ENCODE measurements at places on chromosomes 6 and 20.
A peak's percentile ranks its signal among the peaks of the same experiment; 100 is the strongest.

GRCh38 chr20:34983995-34984735 lies 28.5 kb downstream of the MYH7B start:
- DNase-seq: peak; percentile 85

- no peak for DNase-seq
Measured at GRCh38 chr6:21454262-21454661, 139.3 kb upstream of the SOX4 start.

DNA sequence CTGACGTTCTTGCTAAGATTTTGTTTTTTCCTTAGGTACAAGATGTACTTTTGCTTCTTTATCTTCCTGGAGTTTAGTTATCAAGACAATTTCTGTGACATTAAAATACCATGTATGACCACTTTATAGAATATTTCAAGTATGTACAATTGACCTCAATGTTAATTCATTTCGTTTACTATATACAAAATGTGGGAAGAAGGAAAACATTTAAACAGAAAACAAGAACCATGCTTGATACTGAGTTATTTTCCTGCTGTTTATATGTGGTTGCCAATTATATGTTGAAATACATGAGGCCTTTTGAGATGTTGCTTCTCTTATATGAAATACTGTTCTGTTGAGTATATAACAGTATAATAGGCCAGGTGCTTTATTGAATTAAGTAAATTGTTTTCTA lies 184.3 kb downstream of the JARID2 start:
- no peak for DNase-seq

DNA sequence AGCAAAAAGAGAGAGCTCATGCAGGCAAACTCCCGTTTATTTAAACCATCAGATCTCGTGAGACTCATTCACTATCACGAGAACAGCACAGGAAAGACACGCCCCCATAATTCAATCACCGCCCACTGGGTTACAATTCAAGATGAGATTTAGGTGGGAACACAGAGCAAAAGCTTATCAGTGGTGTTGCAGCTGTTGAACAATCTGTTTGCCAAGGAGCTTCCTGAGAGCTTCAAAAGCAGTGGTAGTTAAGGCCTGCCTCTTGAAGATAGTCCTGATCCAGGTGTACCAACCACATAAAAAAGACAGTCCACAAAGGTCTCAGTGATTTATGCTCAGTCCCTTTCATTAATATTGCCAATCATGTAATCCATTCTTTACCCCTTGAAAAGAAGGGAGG lies 269.4 kb upstream of the IRAK1BP1 start:
- DNase-seq: no peak

GRCh38 chr6:77666846-77667245 lies 14.0 kb downstream of the MEI4 start:
- DNase-seq: no peak

DNA sequence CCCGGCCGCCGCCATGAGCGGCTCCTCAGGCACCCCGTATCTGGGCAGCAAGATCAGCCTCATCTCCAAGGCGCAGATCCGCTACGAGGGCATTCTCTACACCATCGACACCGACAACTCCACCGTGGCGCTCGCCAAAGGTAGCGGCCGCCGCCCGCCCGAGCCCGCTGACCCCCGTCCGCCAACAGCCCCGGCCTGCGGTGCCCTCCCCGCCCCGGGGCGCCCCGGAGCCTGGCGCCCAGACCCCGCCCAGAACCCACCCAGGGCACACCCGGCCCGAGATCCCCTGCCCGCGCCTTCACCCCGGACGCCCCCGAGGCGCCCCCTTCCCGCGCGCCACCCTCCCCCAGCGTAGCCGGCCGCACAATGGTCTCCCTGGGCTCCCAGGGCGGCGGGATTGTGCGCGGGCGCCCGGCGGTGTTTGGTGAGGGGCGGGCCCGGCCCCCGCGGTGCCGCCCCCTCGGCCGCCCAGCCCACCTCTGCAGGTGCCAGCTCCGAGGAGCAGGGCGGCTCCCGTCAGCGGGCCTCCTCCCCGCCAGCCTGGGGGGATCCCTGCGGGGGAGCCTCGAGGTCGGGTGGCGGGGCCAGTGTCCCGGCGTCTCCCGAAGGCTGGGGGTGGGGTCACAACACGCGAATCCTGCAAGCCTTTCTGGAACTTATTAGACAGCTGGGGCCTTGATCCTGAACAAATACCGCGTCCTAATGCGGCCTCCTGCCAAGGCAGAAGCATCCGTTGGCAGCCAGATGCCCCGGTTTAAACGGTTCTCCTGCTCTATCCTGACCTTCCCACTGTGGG lies 577 bp downstream of the LSM14B start:
- DNase-seq: no peak

DNA sequence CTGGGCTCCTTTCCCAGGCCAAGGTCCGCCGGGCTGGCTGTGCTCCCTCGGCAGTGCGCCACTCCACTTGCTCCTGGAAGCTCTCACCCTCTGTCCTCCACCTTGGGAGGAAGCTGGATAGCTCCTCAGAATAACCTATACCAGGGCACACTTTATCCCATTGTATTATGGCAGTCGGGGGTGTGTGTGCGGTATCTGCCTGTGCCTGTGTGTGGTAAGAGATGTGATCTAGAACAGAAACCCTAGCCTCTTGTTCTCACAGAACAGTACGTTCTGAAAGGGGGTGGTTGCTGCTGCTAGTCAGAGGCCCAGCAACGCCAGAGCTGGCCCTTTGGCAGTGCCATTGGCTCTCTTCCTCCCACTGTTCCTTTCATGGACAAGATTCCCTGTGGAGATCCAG lies 168.4 kb downstream of the TBXT start:
- no peak for DNase-seq

DNA sequence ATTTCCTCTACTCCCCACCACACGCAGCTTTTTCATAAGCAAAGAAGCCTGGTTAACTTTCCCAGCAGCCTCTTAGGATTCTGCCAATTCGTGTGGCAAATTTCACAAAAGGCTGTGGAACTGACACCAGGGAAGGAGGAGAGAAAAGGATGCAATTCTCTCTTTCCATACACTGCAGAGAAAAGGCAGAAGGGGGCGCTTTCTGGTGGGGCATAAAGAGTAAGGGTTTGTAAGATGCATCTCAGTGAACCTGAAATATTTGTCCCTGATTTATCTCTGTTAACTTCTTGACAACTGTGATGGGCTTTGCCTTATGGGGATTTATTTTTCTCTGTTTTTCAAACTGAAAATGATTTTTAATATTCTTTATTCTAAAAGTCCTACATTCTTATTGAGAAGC lies 45.5 kb upstream of the GLP1R start:
- no peak for DNase-seq

GRCh38 chr6:47621838-47622449 lies 76.4 kb upstream of the ADGRF4 start:
- no peak for DNase-seq

GRCh38 chr20:57724610-57725405 lies 15.0 kb upstream of the PMEPA1 start:
- DNase-seq: no peak

GRCh38 chr6:150445486-150445885 lies 76.7 kb downstream of the IYD start:
- DNase-seq: no peak

DNA sequence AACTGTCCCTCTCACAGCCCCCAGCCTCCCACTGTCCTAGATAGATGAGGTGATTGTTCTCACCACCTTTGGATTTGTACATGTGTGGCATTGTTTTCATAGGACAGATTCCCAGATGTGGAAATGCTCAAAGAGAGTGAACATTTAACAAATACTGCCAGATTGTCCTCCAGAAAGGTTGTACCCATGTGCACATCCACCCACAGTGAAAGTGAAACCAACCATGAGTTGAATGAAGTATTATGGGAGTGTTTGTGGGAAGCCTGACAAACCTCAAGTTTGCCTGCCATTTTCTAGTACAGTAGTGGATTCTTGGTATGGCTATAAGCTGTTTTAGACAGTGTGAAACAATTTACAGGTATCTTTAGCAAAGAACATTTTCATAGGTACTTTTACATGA lies 42.7 kb downstream of the ANKRD6 start:
- DNase-seq: no peak

- DNase-seq: no peak
Measured at GRCh38 chr6:110352563-110353262, 5.4 kb downstream of the METTL24 start.

GRCh38 chr6:166523782-166524559 lies 62.5 kb downstream of the RAMACL start:
- no peak for DNase-seq

- no peak for DNase-seq
Measured at GRCh38 chr6:42280966-42281533, 63.4 kb upstream of the MRPS10 start.

GRCh38 chr20:45016089-45016671 lies 49.9 kb downstream of the STK4 start:
- no peak for DNase-seq

- no peak for DNase-seq
Measured at GRCh38 chr6:157527471-157527907, 146.5 kb downstream of the ZDHHC14 start.

DNA sequence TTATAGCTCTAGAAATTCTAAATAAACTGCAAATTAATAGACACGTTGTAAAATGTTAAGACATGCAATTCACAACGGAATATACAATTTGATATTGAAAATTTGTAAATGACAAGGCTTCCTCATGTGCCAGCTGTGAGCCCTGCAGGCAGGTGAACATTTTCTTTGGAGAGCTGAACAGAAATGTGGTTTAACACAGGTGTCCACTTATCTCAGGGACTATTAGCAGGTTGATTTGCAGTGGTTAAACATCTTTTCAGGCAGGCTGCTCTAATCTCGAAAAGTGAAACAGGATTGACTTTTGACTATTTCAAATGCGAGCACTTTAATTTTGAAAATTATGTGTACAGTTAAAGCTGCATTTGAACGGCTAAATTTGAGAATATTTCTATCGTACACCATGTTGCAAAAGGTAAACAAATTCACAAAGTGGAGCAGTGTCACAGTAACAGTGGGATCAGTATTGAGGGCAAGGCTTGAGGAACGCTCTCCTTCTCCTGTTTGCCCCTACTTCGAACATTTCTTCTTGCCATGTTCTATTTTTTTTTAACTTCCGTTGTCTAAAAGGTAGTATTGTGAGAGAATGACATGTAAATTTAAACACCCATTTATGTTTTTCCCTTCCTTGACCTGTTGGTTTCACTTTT lies 210.8 kb downstream of the CDKAL1 start:
- DNase-seq: no peak

- no peak for DNase-seq
Measured at GRCh38 chr6:33668914-33669313, 42.6 kb downstream of the UQCC2 start.

DNA sequence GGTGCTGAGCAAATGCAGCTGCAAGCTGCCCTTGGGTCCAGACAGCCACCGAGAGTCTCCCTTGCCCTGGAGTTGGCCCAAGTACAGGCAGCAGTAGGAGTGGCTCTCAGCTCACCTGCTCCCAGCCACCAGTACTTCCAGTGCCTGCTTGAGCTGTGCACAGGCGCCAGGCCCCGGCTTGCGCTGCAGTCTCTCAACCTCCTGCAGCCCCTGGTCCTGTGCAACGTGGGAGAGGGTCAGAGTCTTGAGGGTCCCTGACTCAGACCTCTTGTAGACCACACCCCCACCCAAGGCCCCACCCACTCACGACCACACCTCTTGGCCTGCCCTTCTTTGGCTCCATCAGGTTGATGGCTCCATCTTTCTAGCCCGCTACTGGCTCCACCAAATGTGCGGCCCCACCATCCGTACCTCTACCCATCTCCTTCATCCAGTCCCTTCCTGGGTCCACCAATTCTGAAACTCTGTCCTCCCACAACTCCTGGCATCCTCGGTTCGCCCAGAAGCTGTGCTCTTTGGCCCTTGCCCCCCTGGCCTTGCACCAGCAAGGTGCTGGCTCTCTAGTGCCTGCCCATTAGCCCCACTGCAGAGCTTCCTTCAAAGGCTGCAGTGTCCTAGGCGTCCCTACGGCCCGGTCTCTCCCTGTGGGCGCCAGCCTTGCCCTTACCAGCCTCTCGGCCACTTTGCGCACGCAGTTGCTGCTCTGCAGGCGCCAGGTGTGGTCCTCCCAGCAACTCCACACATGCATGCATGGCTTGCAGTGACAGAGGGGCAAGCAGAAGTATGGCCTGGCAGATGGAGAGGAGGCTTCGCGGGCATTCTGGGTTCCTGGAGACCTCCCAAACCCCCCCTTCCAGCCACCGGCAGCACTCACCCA lies 16.5 kb upstream of the SPAG4 start:
- DNase-seq: no peak

- no peak for DNase-seq
Measured at GRCh38 chr6:42249279-42249678, 31.6 kb upstream of the MRPS10 start.

- DNase-seq: no peak
Measured at GRCh38 chr6:130376936-130377335, 11.1 kb downstream of the TMEM200A start.

- DNase-seq: no peak
Measured at GRCh38 chr6:107592806-107593205, 102.9 kb downstream of the SOBP start.

- DNase-seq: no peak
Measured at GRCh38 chr20:32635764-32636163, 38.0 kb downstream of the C20orf203 start.

DNA sequence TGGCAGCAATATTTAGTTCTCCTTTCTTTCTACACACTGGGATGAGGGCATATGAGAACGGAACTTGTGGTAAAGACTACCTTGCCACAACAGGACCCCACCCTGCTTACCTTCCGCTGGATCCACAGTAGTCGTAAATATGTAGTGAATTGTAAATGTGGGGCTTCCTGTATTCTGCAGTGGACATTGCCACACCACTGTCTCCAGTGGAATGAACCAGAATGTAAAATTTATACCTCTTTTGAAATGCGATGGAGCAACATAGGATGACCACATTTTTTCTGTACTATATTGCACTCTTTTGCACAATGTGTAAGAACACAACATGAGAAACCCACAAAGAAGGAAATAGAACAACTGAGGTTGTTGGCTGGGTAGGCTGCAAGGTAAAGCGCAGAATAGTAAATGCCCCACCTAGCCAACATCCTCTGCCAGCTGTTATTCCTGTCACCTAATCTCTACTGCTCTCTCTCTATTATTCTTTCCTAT lies 16.1 kb upstream of the RIPOR2 start:
- no peak for DNase-seq

DNA sequence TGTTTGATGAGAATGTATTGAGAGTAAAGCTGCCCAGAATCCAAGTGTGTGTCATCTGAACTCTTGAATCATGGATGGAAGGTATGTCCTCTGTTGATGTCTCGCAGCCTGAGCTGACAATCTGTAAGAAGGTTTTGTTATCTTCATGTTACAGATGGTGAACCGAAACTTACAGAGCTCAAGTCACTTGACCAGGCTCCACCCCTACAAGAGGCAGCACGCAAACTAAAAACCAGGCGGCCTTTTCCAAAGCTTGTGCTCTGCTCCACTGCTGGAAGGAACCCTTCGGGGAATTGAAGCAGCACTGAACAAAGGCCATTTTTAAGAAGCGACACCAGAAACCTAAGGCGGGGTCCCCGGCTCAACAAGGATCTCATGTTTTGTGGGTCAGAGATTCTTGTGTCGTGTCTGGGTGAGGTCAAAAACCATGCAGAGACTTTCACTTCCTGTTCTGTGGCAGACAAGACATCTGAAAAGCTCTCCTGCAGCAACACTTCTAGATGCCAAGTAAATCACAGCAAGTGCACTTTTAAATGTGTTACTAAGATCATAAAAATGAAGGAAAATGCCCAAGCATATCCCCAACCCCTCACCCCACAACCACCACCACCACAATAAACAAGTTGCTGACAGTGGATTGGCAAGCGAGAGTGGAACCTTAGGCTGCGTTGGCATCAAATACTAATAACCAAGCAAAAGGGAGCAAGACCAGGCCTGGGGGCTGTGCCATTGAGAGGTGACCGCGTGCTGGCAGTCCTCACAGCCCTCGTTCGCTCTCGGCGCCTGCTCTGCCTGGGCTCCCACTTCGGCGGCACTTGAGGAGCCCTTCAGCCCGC lies 27.3 kb downstream of the NQO2 start:
- no peak for DNase-seq

- no peak for DNase-seq
Measured at GRCh38 chr6:168428863-168429262, 12.1 kb upstream of the SMOC2 start.
